ENCODE measurements at places on chromosomes 6 and 20.
A peak's percentile ranks its signal among the peaks of the same experiment; 100 is the strongest.

GRCh38 chr20:44336086-44336485, 757 bp upstream of the R3HDML start:
- DNase-seq, result no peak

- DNase-seq, result no peak
These were observed 114.6 kb downstream of the ADAT2 start for GRCh38 chr6:143335865-143336264.

DNA sequence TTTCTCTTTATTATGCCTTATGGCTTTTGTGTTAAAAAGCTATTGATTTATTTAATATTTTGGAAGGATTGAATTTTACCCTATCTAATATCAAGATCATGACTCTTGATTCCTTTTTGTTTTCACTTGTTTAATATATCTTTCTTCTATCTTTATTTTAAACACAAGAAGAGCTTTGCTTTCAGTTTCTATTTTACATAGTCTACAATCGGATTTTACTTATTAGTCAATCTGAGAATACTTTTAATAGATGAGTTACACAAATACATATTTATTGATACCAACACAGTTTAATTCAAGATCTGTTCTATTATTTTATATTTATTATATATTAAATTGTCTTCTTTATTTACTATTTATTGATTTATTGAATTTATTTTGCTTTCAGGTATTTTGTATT, 218.8 kb downstream of the ESR1 start:
- no peak for DNase-seq

GRCh38 chr20:34193051-34193450, 48.2 kb upstream of the ASIP start:
- DNase-seq, result no peak

GRCh38 chr20:4434681-4435080, 287.0 kb upstream of the PRND start:
- DNase-seq, result no peak

DNA sequence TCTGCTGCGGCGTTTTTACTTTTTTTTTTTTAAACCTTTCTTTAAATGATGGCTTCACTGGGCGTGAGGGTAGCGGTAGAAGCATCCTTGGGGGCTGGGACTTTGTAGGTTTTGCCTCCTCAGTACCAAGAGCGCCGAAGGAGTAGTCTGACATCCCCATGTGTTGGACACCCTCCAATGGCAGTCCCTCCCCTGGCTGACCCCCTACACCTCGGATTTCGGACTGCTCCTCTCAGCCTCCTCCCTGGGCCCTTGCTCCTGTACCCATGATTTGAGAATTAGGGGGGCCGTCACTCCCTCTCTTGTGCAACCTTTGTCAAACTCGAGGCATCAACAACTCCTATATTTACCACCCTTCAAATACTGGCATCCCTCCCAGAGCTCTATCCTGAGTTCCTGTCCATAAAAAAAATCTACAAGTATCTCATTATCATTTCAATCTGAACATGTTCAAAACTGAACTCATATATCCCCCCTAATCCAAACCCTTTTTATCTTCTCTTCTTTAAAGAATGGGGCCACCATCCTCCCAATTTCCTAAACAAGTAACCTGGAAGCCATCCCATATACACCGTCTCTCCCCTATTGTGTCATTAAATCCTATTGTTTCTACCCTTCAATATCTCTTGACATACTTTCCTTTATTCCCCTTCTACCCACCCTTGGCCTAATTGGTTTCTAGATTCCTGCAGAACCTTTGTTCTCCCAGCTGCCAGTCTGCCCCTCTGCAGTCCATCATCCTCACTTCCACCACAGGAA, 1.2 kb upstream of the ARFGEF3 start:
- DNase-seq, result no peak

DNA sequence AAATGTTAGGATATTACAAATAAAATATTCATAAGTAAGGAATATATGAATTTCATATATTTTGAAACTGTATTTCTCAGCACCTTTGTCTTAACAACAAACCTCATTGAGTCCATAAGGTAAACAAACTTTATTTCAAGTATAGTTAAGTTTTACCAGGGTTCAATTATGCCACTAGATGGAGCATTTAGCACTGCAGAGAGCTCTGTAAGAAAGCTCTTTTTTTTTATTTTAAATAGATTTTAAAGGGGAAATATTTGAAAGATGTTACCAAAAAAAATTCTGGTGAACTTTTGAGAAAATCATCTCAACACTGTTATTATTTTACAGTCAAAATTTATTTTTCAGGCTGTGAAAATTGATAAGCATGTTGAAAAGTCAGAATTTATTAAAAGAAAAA, 955.2 kb upstream of the EYS start:
- DNase-seq, result peak; percentile 65

DNA sequence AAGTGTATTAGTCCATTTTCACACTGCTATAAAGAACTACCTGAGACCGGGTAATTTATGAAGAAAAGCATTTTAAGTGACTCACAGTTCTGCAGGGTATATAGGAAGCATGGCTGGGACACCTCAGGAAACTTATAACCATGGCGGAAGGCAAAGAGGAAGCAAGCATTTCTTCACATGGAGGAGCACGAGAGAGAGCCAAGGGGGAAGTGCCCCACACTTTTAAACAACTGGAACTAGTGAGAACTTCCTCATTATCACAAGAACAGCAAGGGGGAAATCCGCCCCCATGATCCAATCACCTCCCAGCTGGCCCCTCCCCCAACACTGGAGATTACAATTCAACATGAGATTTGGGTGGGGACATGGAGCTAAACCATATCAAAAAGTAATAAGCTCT, 28.3 kb upstream of the B3GAT2 start:
- DNase-seq, result peak; percentile 45

GRCh38 chr6:117288083-117288715, 22.8 kb downstream of the VGLL2 start:
- DNase-seq, result no peak

GRCh38 chr6:113805173-113805790, 51.9 kb upstream of the MARCKS start:
- peak; percentile 61 for DNase-seq

GRCh38 chr20:35066194-35066593, 26.4 kb downstream of the TRPC4AP start:
- no peak for DNase-seq

DNA sequence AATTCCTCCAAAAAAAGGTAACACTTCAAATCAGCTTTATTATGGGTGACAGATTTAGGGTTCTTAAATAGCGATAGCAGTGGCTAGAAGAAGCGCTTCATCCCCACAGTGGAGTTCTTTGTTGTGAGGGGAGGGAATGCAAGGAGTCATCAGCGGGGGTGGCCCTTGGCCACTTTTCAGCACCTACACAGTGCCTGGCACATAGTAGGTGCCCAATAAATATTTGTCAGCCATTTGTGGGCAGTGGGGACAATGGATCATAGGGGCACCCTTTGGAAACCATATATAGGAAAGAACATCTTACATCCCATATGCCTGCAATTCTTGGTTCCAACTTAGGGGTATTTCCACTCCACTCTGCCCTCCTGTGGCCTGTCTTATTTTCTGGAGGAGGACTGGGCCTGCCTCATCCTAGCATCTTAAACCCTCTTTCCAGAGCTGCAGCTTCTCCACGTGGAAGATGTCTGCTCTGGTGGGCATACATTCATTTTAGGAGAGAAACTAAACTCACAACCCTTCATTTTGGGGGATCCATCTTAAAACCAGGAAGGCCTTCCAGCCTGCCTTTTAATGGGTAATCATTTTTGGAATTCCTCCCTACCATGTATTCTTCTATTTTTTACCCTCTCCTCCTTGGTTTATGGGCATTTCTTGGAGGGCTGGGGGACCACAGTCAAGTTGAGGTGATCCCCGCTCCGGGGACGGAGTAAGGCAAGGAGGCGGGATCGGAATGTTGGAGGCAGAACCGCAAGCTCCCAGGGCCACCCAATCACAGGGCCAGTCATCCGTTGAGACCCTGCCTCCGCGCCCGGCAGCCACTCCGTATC, 2.6 kb upstream of the GPSM3 start:
- DNase-seq, result peak; percentile 85

DNA sequence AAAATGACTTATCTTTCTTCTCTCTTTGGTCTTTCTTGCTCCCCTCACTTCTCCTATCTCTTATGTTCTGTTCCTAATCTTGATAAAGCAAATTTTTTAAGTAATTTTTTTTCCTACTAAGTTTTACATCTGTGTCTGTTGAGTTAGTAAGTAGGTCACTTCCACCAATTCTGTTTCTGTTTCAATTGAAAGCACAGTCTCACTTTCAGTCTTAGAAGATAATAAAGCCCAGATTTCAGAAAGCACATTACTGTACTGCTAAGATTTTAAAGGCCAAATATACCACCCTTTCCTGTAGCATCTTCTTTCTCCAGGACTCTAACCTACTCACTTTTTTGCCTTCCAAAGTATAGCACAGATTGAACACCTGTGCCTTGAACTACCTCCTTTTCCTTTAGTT, 866.1 kb upstream of the ADGRB3 start:
- no peak for DNase-seq

DNA sequence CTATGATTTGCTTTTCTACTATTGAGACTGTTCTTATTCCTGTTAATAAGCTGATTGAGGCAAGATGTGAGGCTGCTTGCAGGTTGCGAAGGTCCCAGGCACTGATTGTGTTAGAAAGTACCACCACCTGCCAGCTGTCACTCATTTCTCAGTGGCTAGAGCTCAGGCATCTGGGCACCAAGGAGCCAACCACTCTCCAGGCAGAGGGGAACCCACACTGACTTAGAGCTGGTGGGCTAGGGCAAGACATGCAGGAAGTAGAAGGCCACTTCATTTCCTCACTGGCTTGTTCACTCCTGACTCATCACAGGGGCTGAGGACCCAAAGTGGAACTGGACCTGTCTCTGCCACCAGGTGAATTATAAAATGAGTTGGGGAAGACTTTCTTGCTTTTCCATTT, 7.8 kb upstream of the DLL1 start:
- DNase-seq, result no peak

DNA sequence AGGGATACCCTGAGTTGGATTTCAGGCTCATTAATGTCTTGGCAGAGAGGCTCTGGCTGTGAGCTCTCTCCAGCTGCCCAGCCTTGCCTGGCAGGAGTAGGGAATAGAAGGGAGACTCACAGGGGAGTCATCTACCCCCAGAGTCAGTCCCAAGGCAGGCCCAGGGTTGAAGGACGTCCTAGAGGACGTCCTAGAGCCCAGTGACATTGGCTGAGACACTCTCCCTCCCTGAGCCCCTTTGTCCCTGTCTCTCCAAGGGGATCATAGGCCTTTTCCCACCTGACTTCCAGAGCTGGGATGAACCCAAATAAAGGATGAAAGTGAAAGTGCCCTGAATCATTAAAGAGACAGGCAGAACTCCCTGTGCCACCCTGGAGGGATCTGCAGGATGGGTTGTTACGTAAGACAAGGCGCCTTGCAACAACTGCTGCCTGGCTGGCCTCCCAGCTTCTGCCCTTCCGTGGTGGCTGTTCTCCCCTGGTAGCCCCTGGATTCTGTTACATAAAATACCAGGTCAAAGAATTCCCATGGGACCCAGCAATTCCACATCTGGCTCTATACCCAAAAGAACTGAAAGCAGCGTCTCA, 53.6 kb upstream of the SIRPA start:
- no peak for DNase-seq

GRCh38 chr6:163808871-163809270, 394.4 kb downstream of the QKI start:
- DNase-seq, result no peak

DNA sequence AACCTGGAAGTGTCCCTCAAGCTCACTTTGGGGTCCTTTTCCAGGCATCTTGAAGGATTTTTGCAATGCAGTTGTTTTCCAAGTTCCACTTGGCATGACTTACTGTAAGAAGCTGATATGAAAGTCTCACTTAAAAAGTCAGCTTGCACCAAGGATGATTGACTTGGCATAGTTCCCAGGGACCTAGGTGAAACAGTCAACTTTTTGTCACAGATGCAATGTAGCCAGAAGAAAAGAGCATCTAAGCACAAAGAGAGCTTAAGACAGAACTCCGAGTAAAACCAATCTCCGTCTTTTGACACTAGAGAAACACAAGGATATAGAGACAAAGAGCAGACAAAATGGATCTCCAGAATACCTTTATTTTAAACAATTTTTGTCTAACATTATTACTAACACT, 2.6 kb upstream of the ZSCAN12 start:
- no peak for DNase-seq

DNA sequence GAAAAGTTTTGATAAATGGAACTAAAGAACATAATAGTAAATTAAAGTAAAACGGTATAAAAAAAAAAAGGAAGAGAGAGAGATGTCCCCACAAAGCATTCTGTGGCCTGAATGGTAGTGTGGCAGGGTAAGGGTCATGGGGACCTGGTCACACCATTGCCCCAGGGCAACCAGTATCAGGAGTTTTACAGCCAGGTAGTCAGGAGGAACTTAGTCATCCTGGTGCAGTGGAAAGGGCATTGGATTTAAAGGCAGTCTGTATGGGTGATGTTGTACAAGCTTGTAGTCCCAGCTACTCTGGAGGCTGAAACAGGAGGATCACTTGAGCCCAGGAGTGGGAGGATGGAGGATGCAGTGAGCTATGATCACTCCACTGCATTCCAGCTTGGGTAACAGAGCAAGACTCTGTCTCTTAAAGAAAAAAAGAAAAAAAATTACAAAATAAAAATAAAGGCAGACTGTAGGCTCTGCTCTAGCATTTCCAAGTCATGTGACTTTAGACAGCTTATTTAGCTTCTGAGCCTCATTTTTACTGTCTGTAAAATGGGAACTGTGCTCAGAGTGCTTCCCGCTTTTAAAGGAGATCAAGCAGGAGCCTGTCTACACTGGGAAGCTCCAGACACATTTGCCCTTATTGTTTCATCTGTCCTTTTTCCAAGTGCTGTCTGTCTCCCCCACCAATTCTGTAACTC, 112.8 kb upstream of the ARMC2 start:
- no peak for DNase-seq

DNA sequence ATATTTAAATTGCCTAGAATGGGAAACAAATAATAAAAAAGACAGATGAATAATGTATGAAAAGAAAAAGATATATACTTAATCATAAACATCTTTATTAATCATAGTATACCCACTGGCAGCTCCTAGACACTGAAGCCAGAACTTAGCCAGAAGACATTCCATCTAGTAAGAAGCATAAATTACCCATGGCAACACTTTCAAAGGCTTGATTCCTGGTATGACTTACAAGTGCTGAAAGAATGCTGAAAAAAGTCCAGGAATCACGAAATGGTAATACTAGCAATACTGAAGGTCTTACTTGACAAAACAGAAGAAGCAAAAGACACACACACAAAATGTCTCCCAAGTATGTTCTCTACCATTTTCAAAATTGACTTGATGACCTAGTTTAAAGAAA, 38.0 kb downstream of the RWDD2A start:
- no peak for DNase-seq

- no peak for DNase-seq
These were observed 279.5 kb downstream of the LRFN2 start for GRCh38 chr6:40307712-40308111.

- no peak for DNase-seq
These were observed 253.1 kb upstream of the SUPT3H start for GRCh38 chr6:45630801-45631200.

- no peak for DNase-seq
These were observed 12.1 kb upstream of the COL21A1 start for GRCh38 chr6:56259234-56260077.

DNA sequence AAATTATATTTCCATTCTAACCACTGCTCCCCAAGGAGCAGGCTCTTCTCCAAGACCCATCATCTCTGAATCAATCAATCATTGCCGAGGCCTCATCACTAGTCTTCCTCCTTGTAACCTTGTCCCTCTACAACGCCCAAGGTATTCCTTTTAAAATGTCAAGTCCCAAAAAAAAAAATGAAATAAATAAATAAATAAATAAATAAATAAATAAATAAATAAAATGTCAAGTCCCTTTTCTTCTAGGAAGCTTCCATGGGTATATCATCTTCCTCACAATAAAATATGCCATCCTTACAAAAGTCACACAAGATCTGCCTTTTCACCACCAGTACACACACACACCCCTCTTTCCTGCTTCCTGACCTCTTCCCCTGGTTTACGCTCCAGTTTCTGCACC, 57.6 kb downstream of the JAG1 start:
- DNase-seq, result no peak

All from OCI-M1 (cell line).